ENCODE measurements at places on chromosomes 7 and 10. TPM values are rescaled to one million over a fixed set of nuclear protein-coding genes. Genes with fewer than 3 reads are reported as not detected.
A peak's percentile ranks its signal among the peaks of the same experiment; 100 is the strongest.

SRI gene
- total RNA-seq, result 136 TPM

NET1 gene
- total RNA-seq, result 57.5 TPM

PDE6C gene
- not detected for total RNA-seq

TMEM213 gene
- total RNA-seq, result not detected

OR2A7 gene
- 2.5 TPM for total RNA-seq

CPN1 gene
- not detected for total RNA-seq

DNA sequence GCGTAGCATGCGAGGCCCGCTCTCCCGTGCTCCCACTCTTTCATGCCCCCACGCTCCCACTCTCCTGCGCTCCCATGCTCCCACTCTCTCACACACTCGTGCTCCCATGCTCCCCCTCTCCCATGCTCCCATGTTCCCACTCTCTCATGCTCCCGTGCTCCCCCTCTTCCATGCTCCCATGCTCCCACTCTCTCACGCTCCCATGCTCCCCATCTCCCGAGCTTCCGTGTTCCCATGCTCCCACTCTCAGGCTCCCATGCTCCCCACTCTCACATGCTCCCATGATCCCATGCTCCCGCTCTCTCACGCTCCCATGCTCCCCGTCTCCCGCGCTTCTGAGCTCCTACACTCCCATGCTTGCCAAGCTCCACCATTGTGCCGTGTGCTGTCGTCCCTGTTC lies 84.4 kb upstream of the ANLN start:
- no peak overlapping the region for H3K4me3 ChIP-seq
- DNase-seq, result no peak
- peaks cover 4% of the 10 kb centered on the region for H3K4me1 ChIP-seq
- H3K27me3 ChIP-seq, result no peaks in the 10 kb centered on the region

GRCh38 chr10:70799124-70799523 lies 13.9 kb upstream of the TBATA start:
- no peak overlapping the region for H3K4me3 ChIP-seq
- no peak overlapping the region for H3K27ac ChIP-seq
- H3K4me1 ChIP-seq, result no peaks in the 10 kb centered on the region
- no peaks in the 10 kb centered on the region for H3K27me3 ChIP-seq

DNA sequence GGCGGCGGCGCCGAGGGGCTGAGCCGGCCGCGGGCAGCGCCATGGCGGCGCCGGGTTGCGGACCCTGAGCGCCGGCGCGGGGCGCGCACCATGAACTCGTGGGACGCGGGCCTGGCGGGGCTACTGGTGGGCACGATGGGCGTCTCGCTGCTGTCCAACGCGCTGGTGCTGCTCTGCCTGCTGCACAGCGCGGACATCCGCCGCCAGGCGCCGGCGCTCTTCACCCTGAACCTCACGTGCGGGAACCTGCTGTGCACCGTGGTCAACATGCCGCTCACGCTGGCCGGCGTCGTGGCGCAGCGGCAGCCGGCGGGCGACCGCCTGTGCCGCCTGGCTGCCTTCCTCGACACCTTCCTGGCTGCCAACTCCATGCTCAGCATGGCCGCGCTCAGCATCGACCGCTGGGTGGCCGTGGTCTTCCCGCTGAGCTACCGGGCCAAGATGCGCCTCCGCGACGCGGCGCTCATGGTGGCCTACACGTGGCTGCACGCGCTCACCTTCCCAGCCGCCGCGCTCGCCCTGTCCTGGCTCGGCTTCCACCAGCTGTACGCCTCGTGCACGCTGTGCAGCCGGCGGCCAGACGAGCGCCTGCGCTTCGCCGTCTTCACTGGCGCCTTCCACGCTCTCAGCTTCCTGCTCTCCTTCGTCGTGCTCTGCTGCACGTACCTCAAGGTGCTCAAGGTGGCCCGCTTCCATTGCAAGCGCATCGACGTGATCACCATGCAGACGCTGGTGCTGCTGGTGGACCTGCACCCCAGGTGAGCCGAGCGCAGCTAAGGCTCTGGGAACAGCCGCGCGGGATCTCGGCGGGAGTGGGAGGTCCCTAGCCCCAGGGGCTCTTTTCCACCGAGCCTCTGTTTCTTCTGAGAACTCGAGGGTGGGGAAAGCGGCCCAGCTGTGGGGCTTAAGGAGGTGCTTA lies at the start of gene GPR26:
TSS of gene GPR26 (plus strand) at position 38 of the 919 bp plus-strand sequence. CDS start at position 91, 53 bp downstream.
- H3K27me3 ChIP-seq, result peaks cover 31% of the 10 kb centered on the region
- peak; percentile 78 for DNase-seq
- no peak within 1 kb of the TSS for H3K27ac ChIP-seq
- H3K4me3 ChIP-seq, result peak within 1 kb of the TSS; percentile 65

- no peak for DNase-seq
- H3K36me3 ChIP-seq, result no peaks in the 10 kb centered on the region
- no peaks in the 10 kb centered on the region for H3K4me1 ChIP-seq
- no peak overlapping the region for H3K27ac ChIP-seq
These were observed 181.3 kb downstream of the PPP1R9A start for GRCh38 chr7:95088536-95089215.
